Astrocyte (in vitro differentiated cells and primary cell): ENCODE measurements at places on chromosomes 5 and 9.

DNA sequence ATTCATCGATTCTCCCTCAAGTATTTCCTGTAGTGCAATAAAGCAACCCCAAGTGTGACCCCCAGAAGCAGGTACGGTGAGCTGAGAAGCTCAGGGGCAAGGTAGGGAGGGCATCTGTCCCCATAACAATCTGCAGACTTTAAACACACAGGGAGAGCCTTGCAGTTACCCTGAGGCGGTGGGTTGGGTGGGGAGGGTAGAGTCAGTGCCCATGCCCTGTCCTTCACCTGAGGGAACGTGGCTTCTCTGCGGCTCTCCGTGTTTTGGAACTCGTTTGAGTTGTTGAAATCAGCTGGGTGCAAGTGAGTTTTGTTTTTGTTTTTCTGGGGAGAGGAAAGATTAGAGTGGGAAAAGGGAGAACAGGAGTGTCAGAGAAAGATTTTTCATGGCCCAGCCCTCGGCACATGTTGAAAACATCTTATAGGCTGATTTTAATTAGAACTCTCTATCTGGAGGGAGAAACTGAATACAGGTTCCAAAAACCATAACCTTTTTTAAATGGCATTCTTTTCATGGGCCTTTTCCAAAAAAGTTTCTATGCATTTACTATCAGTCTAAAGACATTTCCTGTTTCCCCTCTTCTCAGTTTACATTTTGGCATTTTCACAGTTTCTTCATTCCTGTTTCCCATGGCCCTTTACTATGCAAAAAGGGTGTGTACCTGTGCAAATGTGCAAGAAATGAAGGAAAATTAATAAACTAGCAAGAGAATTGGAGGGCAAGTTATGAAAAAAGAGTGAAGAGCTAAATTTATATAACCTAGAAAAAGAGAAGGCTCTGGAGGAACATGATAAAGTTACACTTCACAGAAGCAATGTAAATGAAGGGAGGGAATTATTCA is 266.5 kb upstream of the VLDLR start:
- H3K27ac ChIP-seq: no peak overlapping the region
- no peaks in the 10 kb centered on the region for H3K4me1 ChIP-seq
- no peak overlapping the region for H3K4me3 ChIP-seq
- H3K36me3 ChIP-seq: no peaks in the 10 kb centered on the region

DNA sequence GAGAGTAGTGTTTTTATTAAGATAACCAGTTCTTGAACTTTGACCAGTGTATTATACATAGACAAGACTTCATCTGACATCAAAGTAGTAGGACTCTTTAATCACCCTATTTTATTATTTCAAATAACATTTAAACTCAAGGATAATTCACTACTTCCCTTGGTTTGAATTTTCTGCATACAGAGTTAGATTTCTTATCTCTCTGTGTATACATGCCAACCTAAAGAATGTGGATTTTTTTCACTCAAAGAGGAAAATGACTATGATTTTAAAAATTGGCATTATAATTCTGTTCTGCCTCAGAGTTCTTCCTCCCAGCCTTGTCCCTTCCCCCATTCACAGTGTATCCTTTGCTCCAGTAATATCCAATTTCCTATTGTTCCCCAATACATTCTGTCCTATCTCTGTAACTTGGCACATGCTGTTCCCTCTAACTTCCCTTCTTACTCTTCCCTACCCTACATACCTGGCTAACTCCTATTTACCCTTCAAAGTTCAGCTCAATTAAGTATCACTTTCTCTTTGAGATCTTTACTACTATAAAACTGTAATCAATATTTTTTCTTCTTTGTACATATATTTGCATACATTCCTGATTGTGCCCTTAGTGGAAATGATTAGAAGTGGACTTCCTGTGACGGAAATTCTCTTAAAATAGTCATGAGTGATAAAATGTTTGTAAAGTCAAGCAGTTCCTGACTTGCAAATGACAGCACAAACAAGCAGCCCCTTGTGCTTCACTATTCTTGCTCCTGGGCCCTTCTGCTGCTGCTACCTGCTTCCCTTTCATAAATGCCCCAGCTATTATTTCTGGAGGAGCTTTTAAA is 38.1 kb upstream of the DENND4C start:
- H3K27ac ChIP-seq: no peak overlapping the region
- no peaks in the 10 kb centered on the region for H3K4me1 ChIP-seq
- H3K4me3 ChIP-seq: no peak overlapping the region
- no peak for DNase-seq
- no peaks in the 10 kb centered on the region for H3K36me3 ChIP-seq

- H3K27me3 ChIP-seq: no peaks in the 10 kb centered on the region
- peak; percentile 29 for DNase-seq
- peaks cover 33% of the 10 kb centered on the region for H3K4me1 ChIP-seq
- no peaks in the 10 kb centered on the region for H3K36me3 ChIP-seq
- no peak overlapping the region for H3K27ac ChIP-seq
- H3K4me3 ChIP-seq: no peak overlapping the region
Measured at GRCh38 chr5:33315189-33315588, 125.6 kb upstream of the TARS1 start.

DNA sequence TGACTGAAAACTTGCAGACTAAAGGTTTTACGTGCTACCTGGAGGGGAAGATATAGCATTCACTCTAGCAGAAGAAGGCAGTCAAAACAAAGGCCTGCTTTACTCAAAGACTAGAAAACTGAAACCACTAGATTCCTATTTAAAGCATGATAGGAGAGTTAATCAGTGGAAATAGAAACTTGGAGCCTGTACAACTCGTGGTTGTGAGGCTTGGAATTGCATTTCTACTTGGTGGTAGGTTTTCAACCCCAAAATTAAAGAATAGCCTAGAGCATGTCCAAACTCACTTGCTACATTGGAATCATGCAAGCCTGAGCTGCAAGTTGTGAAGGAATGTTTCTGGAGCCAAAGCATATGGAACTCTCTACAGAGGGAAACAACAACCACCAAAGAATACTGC is 1526.4 kb upstream of the NUDT12 start:
- no peak overlapping the region for H3K4me3 ChIP-seq
- H3K27ac ChIP-seq: no peak overlapping the region
- H3K36me3 ChIP-seq: no peaks in the 10 kb centered on the region
- no peaks in the 10 kb centered on the region for H3K27me3 ChIP-seq

DNA sequence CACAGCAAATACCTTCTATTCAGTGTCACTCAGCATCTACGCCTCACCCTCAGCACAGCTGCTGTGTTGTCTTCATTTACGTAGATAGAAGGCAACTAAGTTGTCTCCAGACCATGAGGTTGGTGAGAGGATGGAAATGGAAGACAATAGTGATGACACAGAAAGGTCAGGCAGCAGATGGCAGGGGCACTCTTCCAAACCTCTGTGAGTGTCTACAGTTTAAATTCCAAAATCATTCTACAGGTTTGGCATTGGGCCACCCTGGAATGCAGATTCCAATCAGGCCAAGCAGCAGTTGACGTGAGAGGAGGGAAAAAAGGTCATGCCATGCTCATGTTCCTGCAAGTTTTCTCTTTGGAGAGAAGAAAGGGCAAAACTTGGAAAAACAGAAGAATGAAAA is 68.7 kb upstream of the ADAMTSL1 start:
- no peak for DNase-seq
- no peaks in the 10 kb centered on the region for H3K4me1 ChIP-seq
- H3K27ac ChIP-seq: no peak overlapping the region
- no peak overlapping the region for H3K4me3 ChIP-seq

- no peak overlapping the region for H3K27ac ChIP-seq
- DNase-seq: no peak
- no peak overlapping the region for H3K4me3 ChIP-seq
- H3K27me3 ChIP-seq: no peaks in the 10 kb centered on the region
- peaks cover 27% of the 10 kb centered on the region for H3K4me1 ChIP-seq
Measured at GRCh38 chr5:180338001-180338707, 15.0 kb downstream of the GFPT2 start.

- no peaks in the 10 kb centered on the region for H3K27me3 ChIP-seq
- no peak overlapping the region for H3K4me3 ChIP-seq
- H3K27ac ChIP-seq: no peak overlapping the region
- H3K4me1 ChIP-seq: no peaks in the 10 kb centered on the region
- peak; percentile 59 for DNase-seq
- peaks cover 19% of the 10 kb centered on the region for H3K36me3 ChIP-seq
Measured at GRCh38 chr5:149434162-149435014, 55.3 kb upstream of the IL17B start.
